ENCODE measurements at places on chromosomes 5 and 9.

GRCh38 chr9:68480807-68481206 lies 59.9 kb downstream of the TMEM252 start:
- no peak for DNase-seq

- DNase-seq, result no peak
These were observed 299.7 kb downstream of the CWC27 start for GRCh38 chr5:65068410-65068809.

DNA sequence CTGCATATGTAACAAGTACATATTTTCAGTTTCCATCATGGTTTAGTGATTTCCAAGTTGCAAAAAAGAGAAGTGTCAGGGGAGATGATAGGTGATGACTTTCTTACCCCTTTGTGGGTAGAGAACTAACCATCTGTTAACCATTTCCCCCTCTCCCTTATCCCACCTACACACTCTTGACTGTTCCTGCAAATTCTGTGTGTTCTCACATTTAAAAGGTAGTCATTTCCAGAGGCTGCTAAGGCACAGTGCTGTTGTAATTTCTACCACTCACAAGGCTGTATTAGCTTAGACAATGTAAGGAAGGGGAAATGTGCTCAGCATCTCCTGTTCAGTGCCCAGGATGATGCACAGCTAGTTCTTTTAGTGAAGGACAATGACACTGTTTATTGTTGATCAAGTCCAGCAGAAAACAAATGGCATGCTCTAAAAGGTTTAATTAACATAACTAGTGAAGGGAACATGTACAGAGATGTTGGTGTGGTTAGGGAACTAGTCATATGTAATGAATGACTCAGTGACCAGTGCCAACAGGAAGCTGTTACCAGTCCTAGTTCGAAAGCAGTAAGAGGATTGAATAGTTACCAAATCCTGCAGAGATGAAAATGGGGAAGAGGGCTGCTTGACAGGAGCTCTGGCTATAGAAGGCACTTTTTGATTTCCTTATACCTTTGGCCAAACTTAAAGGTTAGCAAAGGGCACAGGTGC lies 165.1 kb downstream of the PLK2 start:
- DNase-seq, result no peak

- no peak for DNase-seq
These were observed 16.8 kb downstream of the SIL1 start for GRCh38 chr5:139181322-139181730.

GRCh38 chr5:147432323-147432722 lies 77.5 kb downstream of the DPYSL3 start:
- no peak for DNase-seq

- no peak for DNase-seq
These were observed 126.5 kb downstream of the MRPL36 start for GRCh38 chr5:1673042-1673677.

- no peak for DNase-seq
These were observed 85.3 kb upstream of the ADRB2 start for GRCh38 chr5:148740966-148741742.

- no peak for DNase-seq
These were observed 124.1 kb downstream of the CRB2 start for GRCh38 chr9:123480096-123480495.

DNA sequence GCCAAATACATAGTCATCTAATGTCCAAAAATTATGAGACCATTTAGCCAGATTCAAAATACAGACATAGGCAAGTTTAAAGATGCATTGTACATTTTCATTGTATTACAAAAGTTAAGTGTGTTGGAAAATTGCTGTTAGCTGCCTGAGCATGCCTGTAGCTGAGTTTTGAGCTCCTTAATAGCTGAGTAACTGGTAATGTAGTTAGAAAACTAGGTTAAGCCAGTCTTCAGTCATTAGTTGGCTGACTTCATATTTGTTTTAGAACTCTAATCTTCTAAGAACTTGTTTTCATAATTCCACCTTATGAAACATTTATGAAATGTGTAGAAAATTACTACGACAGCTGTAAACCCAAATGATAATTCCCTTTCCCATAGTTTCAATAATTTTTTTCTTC lies 293.4 kb downstream of the ARRDC3 start:
- DNase-seq, result no peak

GRCh38 chr5:58041884-58042283 lies 418.0 kb downstream of the PLK2 start:
- DNase-seq, result no peak
